ENCODE measurements at places on chromosomes 5 and 9.

GRCh38 chr5:149797897-149798296 is 67.8 kb downstream of the PPARGC1B start:
- DNase-seq, result no peak

DNA sequence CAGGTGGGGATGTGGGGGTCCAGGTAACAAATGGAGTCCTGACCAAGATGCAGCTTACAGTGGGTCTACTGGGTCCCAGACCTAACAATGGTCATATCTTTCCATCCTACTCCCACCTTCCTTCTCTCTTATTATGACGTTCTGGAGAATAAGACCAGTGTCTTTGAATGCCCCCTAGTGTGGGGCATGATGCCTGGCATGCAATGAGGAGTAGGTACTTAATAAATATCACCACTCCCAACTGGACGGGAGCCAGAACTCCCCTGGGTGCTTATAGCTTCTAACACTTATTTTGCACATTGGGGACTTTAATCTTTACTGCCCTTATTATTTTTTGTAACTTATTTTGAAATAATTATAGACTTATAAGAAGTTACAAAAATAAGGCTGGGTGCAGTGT is 98.2 kb downstream of the NDFIP1 start:
- no peak for DNase-seq

DNA sequence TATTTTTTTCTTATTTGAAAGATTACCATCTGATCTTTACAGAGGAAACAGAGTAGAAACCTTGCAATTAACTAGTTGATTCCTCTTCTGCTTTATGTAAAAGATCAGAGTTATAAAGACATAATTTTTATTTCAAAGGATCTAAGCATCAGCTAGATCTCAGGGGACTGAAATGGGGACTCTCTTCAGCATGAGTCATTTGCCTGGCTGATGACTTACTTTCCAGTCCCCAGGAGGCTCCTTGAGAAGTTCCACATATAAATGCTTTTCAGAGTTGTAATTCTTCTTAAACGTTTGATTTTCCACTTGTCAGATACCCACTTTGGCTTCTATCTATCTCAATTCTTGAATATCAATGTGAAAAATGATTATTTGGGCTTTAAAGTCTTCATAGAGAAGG is 389.4 kb downstream of the RAB3C start:
- DNase-seq, result no peak

- no peak for DNase-seq
Observed at GRCh38 chr9:25960178-25960577, 281.9 kb upstream of the TUSC1 start.

DNA sequence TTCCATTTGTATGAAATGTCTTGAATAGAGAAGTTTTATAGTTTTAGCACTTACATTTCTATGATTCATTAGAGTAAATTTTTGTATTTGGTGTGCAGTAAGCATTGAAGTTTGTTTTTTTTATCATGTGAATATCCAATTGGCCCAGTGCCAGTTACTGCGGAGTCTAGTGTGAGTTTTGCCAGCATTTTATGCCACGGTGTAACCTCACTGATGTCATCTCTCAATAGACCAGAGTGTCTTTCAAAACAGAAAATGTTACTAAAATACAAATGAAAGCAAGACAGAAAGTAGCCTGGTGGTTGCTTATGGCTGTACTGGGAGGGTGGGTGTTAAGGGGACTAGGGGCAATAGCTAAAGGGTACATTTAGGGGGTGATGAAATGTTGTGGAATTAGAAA is 62.8 kb downstream of the IPPK start:
- no peak for DNase-seq

GRCh38 chr5:125348221-125348692 is 601.8 kb upstream of the ZNF608 start:
- DNase-seq, result no peak

DNA sequence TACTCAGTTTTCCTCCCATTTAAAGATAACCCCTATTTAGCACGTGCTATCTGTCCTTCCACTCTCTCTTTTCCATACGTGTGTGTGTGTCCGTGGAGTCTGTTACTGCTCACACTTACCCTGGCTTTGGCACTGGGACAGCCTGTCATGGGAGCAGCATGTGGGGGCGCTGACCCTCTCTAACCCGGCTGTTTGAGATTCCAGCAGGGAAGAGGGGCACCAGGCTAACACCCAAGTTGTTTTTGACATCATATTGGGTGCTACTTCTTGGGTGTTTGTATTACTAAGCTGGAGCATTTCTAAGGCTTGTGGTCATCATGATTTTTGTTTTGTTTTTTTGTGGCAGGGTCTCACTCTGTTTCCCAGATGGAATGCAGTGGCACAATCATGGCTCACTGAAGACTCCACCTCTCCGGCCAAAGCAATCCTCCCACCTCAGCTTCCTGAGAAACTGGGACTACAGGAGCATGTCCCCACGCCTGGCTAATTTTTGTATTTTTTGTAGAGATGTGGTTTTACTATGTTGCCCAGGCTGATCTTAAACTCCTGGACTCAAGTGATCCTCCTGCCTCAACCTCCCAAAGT is 56.9 kb upstream of the SIMC1 start:
- DNase-seq, result no peak

- no peak for DNase-seq
Observed at GRCh38 chr9:130715270-130715669, 21.7 kb downstream of the EXOSC2 start.

- no peak for DNase-seq
Observed at GRCh38 chr9:88011005-88011766, 36.9 kb upstream of the CDK20 start.

- DNase-seq, result no peak
Observed at GRCh38 chr5:13990896-13991295, 46.4 kb upstream of the DNAH5 start.

DNA sequence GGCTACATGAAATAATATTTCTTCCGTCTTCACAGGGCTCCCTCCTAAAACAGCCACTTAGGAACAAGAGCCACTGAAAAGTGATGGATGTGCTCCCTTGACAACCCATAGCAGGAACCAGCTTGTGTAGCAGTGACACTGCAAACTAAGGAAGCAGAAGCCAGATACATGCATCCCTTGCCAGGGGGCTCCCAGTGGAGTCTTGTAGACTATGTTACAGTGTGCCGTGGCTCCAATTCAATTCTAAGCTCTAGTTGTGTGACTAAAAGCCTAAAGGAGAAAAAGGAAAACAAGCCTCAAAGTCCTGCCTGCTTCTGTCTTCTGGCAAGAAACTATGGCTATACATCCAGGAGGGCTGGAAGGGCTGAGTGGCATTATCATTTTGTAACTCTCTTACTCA is 12.2 kb upstream of the TAF1L start:
- DNase-seq, result no peak

DNA sequence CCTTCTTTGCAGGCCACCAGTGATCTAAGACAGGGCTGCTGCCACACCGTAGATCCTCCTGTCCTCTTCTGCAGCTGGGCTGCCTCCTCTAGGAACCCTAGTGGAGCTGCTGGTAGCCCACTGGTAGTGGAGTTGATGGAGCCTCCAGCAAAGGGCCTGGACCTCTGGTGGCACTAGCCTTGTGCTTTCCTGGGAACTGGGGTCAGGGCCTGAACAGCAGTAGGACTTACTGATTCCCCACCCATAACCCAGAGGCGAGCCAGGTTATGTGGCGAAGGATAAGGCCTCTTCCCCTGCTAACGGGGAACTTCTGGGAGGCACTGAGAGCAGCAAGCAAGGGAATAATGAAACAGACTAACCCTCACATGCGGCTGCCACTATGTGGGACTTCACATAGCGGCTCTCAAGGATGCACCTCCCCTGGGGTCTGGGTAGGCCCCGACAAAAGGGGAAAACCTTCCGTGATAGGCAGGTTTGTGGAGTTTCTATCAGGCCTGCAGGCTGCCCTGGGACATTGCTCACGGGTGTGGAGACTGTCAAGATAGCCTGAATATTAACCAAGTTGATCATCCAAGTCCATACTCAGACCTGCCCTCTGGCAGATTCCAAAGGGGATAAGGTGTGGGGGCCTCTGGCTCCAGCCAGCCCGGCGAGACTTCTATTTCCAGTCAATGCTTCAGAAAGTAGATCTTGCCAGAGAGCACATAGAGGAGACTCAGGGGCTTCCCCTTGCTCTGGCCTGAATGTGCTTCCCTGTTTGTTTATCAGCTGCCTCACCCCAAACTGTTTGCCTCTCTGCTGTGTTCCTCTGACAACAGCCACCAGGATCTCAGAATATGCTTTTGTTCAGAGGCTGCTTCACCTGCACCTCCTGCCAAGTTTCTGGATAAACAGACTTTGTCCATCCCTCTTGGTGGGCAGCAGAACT is 7.4 kb downstream of the SLC22A4 start:
- no peak for DNase-seq

GRCh38 chr5:176542596-176543427 is 5.6 kb upstream of the RNF44 start:
- no peak for DNase-seq

DNA sequence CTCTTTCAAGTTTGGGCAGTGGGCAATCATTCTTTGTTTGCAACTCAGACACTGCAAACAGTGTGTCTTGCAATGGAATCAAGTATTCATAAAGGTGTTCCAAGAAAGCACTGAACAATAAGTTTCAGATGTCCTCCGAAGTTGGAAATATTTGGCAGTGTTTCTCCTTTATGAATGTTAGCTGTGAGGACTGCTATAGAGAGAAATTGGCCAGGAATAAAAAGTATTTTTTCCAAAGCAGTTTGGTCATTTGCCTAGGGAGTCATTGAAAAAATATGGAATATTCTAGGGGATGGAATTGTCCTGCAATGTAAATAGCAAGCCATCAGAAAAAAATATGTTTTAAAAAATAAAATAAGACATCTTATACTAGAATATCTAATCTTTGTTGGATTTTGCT is 688.6 kb upstream of the SEMA6A start:
- no peak for DNase-seq

GRCh38 chr5:160233215-160233614 is 3.9 kb downstream of the FABP6 start:
- no peak for DNase-seq

- no peak for DNase-seq
Observed at GRCh38 chr9:75615284-75615683, 275.2 kb upstream of the PCSK5 start.

GRCh38 chr9:72875221-72875620 is 77.6 kb downstream of the ALDH1A1 start:
- DNase-seq, result no peak

GRCh38 chr9:72371151-72371550 is 6.1 kb upstream of the ZFAND5 start:
- DNase-seq, result no peak

GRCh38 chr9:3903906-3904305 is 378.1 kb upstream of the RFX3 start:
- no peak for DNase-seq

DNA sequence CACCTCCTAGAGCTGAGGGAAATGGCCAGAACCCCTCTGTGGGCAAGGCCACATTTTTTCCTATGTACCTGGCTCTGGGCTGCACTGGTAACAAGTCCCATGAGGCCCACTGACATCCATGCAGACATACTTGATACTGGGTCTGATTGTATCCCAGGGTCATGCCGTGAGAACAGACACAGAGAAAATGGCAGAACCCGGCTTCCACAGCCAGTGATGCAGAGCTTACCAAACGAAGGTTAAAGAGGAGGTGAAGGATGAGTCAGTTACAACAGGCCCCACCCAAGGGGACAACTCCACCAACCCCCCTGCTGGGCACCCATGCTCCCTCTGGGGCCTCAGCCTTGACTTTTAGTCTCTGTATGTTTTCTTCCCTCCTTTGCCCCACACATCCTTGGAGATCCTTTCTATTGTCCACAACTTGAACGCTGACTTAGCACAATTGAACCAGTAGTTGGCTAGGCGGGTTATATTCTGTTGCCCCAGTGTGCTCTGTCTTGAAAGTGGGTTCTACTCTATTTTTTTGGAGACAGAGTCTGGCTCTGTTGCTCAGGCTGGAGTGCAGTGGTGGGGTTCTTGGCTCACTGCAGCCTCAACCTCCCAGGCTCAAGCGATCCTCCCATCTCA is 93.5 kb downstream of the DAP start:
- no peak for DNase-seq

DNA sequence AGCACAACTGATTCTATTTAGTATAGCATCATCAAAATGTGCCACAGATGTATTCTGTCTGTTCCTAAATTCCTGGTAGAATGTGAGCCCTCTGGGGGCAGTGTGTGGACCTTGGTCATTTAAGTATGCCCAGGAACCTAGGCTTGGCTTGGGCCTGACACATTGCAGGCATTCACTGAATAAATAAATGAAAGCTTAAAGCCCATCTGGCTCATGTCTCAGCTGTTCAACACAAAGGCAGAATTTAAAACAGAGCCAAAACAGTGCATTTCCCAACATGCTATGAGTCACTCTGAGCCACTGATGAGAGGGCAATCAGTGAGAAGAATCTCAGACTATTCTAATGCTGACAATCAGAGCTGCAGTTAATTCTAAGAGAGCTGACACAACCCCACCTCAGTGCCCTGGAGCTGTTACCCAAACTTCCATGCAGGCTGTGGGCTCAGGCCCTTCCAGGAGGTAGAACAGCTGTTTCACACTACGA is 8.1 kb downstream of the FAM193B start:
- no peak for DNase-seq

DNA sequence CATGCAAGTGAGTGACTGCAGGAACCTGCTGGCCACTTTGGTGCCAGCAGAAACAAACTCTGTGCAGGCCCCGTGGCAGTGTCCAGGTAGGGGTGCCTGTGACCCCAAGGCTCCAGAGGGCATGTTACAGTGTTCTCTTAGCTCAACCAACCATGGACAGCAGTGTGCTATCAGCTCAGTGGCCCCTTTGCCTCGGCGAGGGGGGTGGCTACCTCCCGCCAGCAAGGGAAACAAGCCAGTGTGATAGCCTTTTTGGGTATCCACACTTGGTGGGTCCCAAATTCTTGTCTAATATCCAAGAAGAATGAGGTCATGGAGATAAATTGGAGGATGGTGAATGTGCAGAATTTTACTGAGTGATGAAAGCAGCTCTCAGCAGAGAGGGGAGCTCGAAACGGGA is 298.6 kb upstream of the SLC30A5 start:
- no peak for DNase-seq

DNA sequence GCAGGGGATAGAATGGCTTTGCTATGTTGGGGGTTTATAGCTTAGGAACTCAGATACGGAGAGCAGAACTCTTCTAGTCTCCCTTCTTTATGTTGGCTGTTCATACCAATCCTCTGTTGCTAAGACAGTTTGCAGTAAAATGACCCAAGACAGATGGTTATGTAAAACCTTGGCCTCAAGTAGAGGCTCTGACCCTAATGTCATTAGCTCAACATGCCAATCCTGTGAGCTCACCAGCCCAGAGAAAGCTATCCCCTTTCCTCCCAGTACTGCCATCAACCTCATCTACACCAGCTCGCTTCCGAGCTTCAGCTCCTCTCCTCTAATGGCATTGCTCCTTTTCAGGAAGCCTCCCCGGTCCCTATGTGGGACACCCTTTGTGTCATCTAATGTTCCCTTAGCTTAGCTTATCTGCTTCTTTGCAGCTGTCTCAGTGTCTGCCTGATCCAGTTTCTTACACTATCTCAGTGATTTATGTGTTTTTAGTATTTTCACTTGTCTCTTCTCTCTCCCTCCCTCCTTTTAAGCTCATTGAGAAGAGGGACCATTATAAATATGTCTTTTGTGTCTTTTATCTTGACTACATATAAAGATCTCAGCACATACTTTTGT is 281.3 kb upstream of the CLINT1 start:
- no peak for DNase-seq

GRCh38 chr5:56791396-56791795 is 24.0 kb upstream of the MAP3K1 start:
- no peak for DNase-seq

All from activated CD8-positive, alpha-beta memory T cell treated with anti-CD3 and anti-CD28 coated beads for 1 hour (primary cell).